HepG2 (cell line): ENCODE measurements at places on chromosomes 5 and 9.

DNA sequence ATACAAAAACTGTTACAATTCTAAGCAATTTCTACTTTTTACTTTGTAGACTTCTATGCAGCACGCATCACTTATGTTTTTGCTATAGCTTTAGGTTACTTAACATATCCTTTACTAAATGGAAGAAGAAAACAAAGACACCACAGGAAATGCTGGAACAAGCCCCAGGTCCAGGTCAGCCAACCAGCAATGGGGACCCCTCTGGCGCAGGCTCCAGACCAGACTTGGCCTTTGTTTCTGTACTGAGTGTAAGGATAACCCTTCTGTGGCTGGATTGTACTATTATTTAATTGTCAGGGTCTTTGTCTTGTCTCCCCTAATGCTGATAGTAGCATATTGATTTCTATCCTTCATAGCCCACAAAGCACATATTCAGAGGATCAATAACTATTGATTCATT lies 4.2 kb downstream of the SEMA4D start:
- no peak for DNase-seq

- DNase-seq, result no peak
Measured at GRCh38 chr5:34652466-34652865, 3.7 kb upstream of the RAI14 start.

- no peak for DNase-seq
Measured at GRCh38 chr5:155850370-155850769, 476.6 kb upstream of the SGCD start.

- no peak for DNase-seq
Measured at GRCh38 chr9:6887051-6887450, 129.3 kb downstream of the KDM4C start.

DNA sequence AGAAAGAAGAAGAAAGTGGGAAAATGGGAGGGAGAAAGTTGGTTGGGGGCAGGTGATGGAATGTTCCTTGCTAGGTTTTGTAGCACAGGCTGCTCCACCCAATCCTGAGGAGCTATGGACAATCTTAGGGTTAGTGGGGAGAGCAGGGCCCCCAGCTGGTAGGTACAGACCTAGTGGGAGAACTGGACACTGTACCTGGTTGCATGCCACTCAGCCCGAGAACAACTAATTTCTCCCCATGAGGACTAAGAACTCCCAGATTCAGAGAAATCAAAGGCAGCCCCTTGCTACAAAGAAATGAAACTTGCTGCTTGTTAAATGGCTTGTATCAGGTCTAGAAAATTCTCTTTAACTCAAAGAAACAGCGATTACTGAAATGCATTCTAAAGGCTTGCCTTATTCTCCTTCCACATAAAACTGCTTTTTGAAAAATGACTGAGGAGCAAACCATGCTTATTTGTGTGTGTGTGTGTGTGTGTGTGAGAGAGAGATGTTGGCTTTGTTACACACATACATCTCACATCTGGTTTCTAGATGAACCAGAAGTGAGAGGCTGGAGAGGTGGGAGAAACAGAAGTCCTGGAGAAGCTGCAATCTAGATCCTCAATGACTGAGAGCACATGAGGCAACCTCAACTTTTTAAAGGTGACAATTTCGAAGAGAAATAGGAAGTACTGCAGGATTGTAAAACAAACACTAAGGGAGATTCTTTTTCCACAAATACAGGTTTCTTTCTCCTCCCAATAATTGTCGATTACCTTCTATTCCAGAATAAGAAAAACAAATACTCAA lies 28.9 kb downstream of the FYB1 start:
- DNase-seq, result no peak

DNA sequence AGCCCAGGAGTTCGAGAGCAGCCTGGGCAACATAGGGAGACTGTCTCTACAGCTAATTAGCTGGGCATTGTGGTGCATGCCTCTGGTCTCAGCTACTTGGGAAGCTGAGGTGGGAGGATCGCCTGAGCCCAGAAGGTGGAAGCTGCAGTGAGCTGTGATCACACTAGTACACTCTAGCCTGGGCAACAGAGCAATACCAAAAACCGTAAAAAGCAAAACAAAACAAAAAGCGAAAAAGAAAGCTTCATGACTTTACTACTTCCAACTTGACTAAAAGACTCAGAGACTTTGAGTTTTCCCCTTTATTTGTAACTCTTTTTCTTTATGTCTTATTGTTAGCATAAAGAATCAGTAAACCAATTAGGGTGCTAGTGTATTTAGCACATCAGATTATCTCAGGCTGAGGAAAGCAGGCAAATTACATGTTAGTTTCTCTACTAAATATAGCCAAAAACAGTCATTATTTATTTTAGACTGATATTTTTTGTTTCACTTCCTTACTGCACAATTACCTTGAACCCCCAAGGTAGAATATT lies 5.4 kb downstream of the RAD17 start:
- no peak for DNase-seq
